ENCODE measurements at places on chromosomes 4 and X. TPM values are rescaled to one million over a fixed set of nuclear protein-coding genes. Genes with fewer than 3 reads are reported as not detected.

The GATA1 gene
- 0.37 TPM for total RNA-seq

DNA sequence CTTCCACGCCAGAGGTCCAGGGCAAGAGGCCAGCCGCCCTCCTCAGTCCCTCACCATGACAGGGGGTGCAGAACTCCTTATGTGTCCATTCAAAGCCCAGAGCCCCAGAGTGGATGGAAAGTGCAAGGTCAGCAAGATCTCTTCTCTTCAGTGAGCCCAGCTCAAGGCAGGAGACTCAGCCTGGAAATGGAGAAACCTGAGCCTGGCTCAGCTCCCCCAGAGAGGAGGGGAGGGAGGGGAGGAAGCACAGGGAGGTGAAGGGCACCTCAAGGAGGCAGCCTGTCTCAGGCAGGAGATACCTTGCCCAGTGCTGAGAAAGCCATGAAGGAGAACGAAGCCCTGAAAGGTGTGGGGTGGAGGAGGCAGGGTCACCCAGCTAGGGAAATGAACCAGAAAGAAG is 121.8 kb upstream of the PJA1 start:
- H3K4me3 ChIP-seq: no peak overlapping the region
- H3K27me3 ChIP-seq: no peaks in the 10 kb centered on the region
- no peak overlapping the region for H3K27ac ChIP-seq
- no peaks in the 10 kb centered on the region for H3K36me3 ChIP-seq

DNA sequence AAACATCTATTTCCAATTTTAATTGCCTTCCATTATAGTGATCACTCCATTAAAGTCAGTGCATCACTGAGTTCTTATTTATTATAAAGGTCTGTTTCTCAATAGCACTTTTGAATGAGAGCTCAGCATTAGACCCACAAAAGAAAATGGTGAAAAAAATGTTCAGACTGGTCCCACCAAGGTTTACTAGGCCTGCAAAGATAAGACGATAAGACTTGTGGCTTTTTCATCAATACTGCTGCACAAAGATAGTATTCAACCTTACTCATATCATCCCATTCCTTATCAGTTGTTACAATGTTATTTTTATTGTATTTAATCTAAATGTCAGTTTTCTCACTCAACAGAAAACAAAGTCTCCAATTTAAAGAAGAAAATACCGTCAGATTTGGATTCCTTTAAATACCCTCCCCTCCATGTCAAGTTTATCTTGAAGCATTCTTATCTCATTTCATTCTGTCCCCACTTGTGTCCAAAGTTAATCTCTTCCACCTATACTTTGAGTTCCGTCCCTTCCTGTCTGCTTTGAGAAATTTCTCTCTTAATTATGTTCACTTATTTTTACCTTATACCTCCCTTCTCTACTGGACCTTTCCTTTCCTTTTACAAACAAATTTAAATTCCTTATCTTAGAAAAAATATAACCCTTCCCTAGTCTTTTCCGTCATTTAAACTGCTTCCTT is 140.0 kb downstream of the GASK1B start:
- H3K4me1 ChIP-seq: no peaks in the 10 kb centered on the region
- H3K27ac ChIP-seq: no peak overlapping the region
- no peak overlapping the region for H3K4me3 ChIP-seq
- no peak for DNase-seq
- H3K36me3 ChIP-seq: no peaks in the 10 kb centered on the region

DNA sequence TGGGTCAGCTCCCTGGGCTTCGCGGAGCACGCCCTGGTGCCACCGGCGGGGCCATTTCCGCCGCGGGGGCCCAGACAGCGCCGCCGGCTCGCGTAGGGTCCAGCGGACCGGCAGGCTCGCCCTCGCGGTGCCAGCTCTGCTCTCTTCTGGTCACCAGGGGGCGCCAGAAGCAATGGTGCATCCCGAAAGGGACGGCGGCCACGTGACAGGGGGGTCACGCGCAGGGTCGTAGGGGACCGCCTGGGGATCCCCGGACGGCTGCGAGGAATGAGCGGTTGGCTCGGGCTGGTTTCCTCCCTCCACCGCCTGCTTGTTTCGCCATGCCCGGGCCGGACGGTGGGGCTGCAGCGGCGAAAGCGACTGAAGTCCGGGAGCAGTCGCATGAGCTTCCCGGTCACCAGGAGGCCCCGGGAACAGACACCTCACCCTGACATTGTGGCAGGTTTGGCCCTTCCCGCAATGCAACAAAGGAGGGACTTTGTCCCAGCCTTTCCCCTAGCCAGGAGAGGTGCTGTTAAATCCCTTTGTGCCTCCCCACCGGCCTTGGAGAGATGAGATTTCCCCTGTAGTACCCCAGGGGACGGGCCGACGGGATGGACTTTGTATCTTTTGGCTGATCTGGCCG is 15.8 kb downstream of the ZCCHC12 start:
- H3K4me1 ChIP-seq: no peaks in the 10 kb centered on the region
- peak overlapping the region; percentile 78 for H3K27ac ChIP-seq
- H3K36me3 ChIP-seq: no peaks in the 10 kb centered on the region
- DNase-seq: peak; percentile 89
- H3K27me3 ChIP-seq: no peaks in the 10 kb centered on the region

GRCh38 chr4:133062851-133063250 is 86.2 kb upstream of the PCDH10 start:
- H3K27ac ChIP-seq: no peak overlapping the region
- H3K4me1 ChIP-seq: no peaks in the 10 kb centered on the region
- H3K36me3 ChIP-seq: no peaks in the 10 kb centered on the region
- DNase-seq: no peak
- H3K4me3 ChIP-seq: no peak overlapping the region

DNA sequence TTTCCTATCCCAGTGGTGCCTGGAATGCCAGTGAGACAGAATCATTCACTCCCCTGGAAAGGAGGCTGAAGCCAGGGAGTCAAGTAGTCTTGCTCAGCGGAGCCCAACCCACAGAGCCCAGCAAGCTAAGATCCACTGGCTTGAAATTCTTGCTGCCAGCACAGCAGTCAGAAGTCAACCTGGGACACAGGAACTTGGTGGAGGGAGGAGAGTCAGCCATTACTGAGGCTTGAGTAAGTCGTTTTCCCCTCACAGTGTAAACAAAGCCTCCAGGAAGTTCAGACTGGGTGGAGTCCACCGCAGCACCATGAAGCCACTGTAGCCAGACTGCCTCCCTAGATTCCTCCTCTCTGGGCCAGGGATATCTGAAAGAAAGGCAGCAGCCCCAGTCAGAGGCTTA is 283.2 kb upstream of the CPEB2 start:
- no peaks in the 10 kb centered on the region for H3K4me1 ChIP-seq
- H3K36me3 ChIP-seq: no peaks in the 10 kb centered on the region
- no peak for DNase-seq
- no peak overlapping the region for H3K27ac ChIP-seq
- no peak overlapping the region for H3K4me3 ChIP-seq

Measured in right lobe of liver (tissue), 6 donors.